Transverse colon (tissue), 4 donors: ENCODE measurements at places on chromosomes 13 and 19. TPM values are rescaled to one million over a fixed set of nuclear protein-coding genes. Genes with fewer than 3 reads are reported as not detected.

Gene ATP7B
- 32.9 TPM for total RNA-seq

Gene PIK3R2
- 30.5 TPM for total RNA-seq

Gene PDX1
- 0.16 TPM for total RNA-seq

Gene LSR
- 124 TPM for total RNA-seq

- DNase-seq = no peak
- H3K27ac ChIP-seq = no peak overlapping the region
- no peak overlapping the region for H3K4me3 ChIP-seq
- no peaks in the 10 kb centered on the region for H3K4me1 ChIP-seq
- H3K36me3 ChIP-seq = no peaks in the 10 kb centered on the region
Observed at GRCh38 chr13:79079351-79079839, 326.7 kb downstream of the RBM26 start.

- H3K27ac ChIP-seq = no peak overlapping the region
- no peaks in the 10 kb centered on the region for H3K27me3 ChIP-seq
- no peak for DNase-seq
- H3K4me1 ChIP-seq = no peaks in the 10 kb centered on the region
Observed at GRCh38 chr13:87953381-87953780, 282.2 kb downstream of the SLITRK5 start.

DNA sequence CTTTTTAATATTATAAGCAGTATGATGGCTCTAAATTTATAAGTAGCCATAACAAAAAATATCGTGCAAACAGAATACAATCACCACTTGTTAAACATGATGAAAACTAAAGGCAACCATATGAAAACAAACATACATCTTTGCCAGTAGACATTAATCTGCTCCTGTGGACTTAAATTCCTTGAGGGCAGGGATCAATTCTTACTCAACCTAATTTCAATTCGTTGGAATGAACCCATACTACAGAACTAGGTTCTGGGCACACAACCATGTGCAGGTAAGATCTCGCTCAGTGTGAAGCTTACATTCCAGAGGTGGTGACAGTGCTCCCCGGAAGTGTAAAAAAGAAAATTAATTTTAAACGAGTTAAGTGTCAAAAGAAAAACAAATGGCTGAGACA is 13.4 kb downstream of the TBC1D4 start:
- peaks cover 3% of the 10 kb centered on the region for H3K4me1 ChIP-seq
- H3K27me3 ChIP-seq = no peaks in the 10 kb centered on the region
- no peak overlapping the region for H3K4me3 ChIP-seq
- no peak for DNase-seq
- no peak overlapping the region for H3K27ac ChIP-seq
- no peaks in the 10 kb centered on the region for H3K36me3 ChIP-seq

- peaks cover 2% of the 10 kb centered on the region for H3K4me1 ChIP-seq
- no peaks in the 10 kb centered on the region for H3K36me3 ChIP-seq
- DNase-seq = no peak
- no peak overlapping the region for H3K4me3 ChIP-seq
- no peak overlapping the region for H3K27ac ChIP-seq
Observed at GRCh38 chr19:9941671-9942070, 5.4 kb upstream of the OLFM2 start.

DNA sequence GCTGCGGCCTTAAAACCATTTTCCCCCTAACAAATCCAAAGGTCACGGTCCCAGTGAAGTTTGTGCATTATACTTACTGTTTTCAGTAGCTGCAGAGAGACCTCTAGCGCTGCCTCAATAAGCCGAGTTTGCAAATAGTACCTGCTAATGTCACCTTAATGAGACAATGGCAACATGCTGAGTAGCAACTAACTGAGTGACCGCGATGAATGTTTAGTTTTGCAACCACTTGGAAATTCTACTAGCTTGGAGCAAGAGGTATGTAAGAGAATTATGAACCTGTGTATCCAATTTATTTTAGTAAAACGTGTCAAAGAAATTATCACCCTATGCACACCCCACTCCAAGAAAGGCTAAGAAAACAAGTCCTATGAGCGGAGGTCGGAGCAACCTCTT is 1.2 kb downstream of the KPNA3 start:
- peaks cover 8% of the 10 kb centered on the region for H3K4me1 ChIP-seq
- H3K4me3 ChIP-seq = peak overlapping the region; percentile 78
- peak; percentile 26 for DNase-seq
- H3K27me3 ChIP-seq = no peaks in the 10 kb centered on the region
- no peaks in the 10 kb centered on the region for H3K36me3 ChIP-seq
- H3K27ac ChIP-seq = peak overlapping the region; percentile 97

GRCh38 chr19:1366899-1367870 is 16.5 kb upstream of the NDUFS7 start:
- no peak overlapping the region for H3K4me3 ChIP-seq
- no peak for DNase-seq
- H3K27ac ChIP-seq = no peak overlapping the region
- peaks cover 3% of the 10 kb centered on the region for H3K4me1 ChIP-seq
- H3K36me3 ChIP-seq = peaks cover 39% of the 10 kb centered on the region

DNA sequence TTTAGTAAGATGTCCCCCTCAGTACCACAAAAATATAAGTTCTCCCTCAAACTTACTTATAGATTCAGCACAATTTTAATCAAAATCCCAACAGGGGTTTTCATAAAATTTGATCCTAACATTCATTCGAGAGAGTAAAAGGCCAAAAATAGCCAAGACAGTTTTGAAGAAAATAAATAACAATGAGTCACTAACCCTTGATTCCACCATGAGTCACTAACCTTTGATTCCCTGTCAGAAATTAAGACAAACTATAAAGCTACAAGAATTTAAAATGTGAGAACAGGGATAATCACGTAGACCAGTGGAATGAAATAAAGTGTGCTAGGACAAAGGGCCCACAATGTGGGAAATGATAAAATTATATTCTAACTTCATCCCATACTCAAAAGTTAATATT is 320.3 kb downstream of the SUCLA2 start:
- no peak for DNase-seq
- H3K4me3 ChIP-seq = no peak overlapping the region
- H3K27ac ChIP-seq = no peak overlapping the region
- no peaks in the 10 kb centered on the region for H3K36me3 ChIP-seq
- no peaks in the 10 kb centered on the region for H3K4me1 ChIP-seq

DNA sequence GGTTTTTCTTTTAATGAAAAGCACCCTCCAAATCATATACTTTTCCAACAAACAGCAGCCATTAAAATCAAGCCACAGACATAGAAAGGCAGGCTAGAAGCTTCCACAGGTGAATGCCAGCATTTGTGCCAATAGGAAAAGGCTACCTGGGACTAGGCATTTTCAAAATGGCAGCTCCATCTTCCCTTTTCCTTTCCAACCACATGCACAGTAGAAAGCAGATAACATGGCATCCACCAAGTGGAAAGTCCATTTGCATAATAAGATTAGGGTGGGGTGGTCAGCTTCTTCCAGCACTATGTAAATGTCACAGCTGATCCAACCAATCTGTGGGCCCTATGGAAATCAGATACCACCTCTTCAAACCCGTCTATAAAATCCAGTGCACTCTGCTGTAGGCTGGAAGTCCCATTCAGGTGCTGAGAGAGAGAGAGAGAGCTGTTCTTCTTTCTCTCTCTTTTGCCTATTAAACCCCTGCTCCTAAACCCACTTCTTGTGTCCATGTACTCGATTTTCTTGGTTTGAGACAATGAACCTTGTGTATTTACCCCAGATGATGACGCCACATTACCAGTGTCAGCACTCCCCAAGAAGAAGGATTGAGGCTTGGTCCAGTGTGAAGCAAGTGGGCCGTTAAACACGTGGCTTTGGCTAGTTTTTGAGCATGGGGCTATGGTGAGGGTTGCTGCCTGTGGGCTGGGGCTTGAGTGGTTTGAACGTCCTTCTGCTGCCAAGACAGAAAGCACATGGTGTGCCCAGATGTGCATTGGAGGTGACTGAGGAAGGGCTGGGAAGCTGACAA is 24.2 kb upstream of the IGFL1 start:
- no peak overlapping the region for H3K27ac ChIP-seq
- H3K4me1 ChIP-seq = no peaks in the 10 kb centered on the region
- H3K4me3 ChIP-seq = no peak overlapping the region
- DNase-seq = no peak

- H3K27me3 ChIP-seq = peaks cover 5% of the 10 kb centered on the region
- peaks cover 21% of the 10 kb centered on the region for H3K4me1 ChIP-seq
- H3K36me3 ChIP-seq = no peaks in the 10 kb centered on the region
- DNase-seq = peak; percentile 82
Observed at GRCh38 chr19:33819880-33820781, 23.5 kb downstream of the KCTD15 start.

- H3K4me3 ChIP-seq = peak overlapping the region; percentile 30
- peak; percentile 74 for DNase-seq
- no peaks in the 10 kb centered on the region for H3K36me3 ChIP-seq
- H3K27me3 ChIP-seq = no peaks in the 10 kb centered on the region
Observed at GRCh38 chr13:30690282-30691188, 44.8 kb upstream of the ALOX5AP start.

DNA sequence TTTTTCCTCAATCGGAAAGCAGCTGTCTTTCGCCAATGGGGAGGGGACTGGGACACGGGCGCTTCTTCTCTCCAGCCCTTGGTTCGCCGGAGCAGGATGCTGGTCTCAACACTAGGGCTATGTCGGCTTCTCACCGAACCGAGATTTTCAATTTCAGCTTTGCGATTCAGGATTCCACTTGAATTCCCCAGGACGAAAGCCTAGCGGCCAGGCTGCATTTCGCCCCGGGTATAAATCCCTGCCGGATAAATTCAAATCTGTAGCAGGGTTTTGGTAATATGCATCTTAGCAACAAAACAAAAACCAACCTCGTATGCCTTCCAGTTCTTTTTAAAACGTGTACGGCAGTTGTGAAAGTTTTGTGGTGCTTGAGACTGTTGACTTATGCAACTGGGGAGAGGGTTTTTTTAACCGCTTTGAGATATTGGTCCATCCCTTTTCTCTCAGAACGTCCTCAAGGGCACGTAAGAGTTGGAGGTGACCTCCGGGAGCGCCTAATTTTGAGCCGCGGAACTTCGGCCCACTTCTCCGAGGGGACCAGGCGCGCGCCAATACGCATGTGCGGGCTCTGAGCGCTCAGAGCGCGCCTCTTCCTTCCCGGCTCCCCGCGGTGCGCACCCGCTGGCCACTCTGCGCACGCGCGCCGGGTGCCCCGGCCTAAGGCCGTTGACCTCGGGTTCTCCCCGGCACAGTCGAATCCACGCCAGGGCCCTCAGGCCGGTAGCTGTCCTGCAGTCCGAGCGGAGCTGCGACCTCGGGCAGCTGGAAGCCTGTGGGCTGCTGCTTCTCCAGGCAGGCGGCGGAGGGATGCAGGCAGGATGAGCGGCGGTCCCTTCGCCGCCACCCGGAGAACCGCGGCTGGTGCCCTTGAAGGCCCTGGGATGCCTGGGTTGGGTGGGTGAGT is 7.6 kb downstream of the POU4F1 start:
- H3K27ac ChIP-seq = no peak overlapping the region
- no peak overlapping the region for H3K4me3 ChIP-seq
- peaks cover 11% of the 10 kb centered on the region for H3K4me1 ChIP-seq

- no peak overlapping the region for H3K27ac ChIP-seq
- H3K4me1 ChIP-seq = no peaks in the 10 kb centered on the region
- no peaks in the 10 kb centered on the region for H3K36me3 ChIP-seq
- no peaks in the 10 kb centered on the region for H3K27me3 ChIP-seq
- no peak for DNase-seq
Observed at GRCh38 chr13:61045251-61045650, 370.4 kb downstream of the PCDH20 start.

DNA sequence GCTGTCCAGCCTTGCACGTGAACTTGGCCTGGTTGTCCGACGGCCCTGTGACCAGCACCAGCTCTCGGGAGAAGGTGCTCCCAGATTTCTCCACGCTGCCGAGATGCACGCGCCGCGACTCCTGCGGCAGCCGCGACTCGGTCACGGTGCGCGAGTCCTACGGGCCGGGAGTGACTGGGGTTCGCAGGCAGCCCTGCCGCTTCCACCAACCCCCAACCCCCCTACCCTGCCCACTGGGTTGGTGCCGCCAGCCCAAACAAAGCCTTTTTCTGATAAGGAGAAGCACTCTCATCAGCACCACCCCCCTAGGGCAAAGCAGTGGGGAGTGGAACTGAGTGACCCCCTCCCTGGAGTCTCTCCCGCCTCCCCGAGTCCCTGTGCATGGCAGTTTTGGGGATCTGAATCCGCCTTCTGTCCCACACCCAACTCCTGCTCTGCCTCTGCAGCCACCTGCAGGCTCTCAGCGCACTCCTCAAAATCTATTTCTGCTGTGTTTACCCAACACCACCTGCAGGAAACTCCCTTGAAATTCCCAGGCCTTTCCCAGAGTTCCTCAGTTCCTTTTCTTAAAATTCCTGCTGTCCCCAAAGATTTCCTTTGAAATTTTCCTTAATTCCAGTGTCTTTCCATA is 6.2 kb downstream of the NPHS1 start:
- H3K4me3 ChIP-seq = no peak overlapping the region
- no peaks in the 10 kb centered on the region for H3K36me3 ChIP-seq
- peaks cover 14% of the 10 kb centered on the region for H3K4me1 ChIP-seq
- no peak for DNase-seq
- peaks cover 83% of the 10 kb centered on the region for H3K27me3 ChIP-seq

DNA sequence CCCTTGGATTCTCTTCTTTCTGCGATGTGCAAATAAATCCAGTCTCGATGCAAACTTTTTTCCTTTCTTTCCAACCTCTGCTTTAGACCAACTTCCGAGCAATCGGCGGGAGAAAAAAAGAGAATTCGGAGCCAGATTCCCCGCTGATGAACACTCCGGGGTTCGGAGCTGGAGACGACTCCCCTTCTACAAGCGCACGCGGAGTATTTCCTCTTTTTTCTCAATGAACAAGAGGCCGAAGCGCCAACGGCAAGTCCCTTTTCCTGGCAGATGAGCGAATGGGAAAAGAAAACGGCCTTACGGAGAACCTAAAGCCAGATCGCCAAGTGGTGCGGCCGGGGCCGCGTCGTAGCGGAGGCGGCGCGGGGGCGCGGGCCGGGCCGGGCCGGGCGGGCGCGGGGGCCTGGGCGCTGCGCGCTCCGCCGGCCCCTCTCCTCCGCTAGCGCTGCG is 250 bp downstream of the SPRY2 start:
- no peak for DNase-seq
- H3K4me3 ChIP-seq = peak overlapping the region; percentile 87
- no peaks in the 10 kb centered on the region for H3K36me3 ChIP-seq
- peaks cover 25% of the 10 kb centered on the region for H3K4me1 ChIP-seq
